ENCODE measurements at places on chromosomes 1 and 21.

- no peak for DNase-seq
Observed at GRCh38 chr1:89519779-89520358, 4.8 kb upstream of the LRRC8B start.

- DNase-seq, result no peak
Observed at GRCh38 chr1:160682983-160683865, 28.4 kb downstream of the CD48 start.

GRCh38 chr1:163604321-163604720, 282.6 kb downstream of the NUF2 start:
- DNase-seq, result no peak

GRCh38 chr1:162236201-162236600, 140.5 kb downstream of the SPATA46 start:
- no peak for DNase-seq

DNA sequence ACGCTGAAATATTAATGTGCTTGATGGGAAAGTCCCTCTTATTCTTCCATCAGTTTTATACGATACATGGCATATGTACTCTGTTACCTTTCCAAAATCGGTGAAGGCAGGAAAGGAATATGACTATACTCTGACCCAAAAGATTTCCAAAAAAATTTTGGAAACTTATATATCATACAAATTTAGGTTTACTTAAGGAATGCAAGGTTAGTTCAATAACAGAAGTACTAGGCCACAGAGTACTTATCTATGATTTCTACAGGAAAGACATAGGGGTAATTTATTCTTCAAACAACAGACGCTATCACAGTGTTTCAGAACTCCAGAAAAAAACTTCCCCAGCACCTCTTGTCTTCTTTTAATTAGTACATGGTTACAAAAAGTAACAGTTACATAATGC, 84.8 kb downstream of the COP1 start:
- DNase-seq, result no peak

DNA sequence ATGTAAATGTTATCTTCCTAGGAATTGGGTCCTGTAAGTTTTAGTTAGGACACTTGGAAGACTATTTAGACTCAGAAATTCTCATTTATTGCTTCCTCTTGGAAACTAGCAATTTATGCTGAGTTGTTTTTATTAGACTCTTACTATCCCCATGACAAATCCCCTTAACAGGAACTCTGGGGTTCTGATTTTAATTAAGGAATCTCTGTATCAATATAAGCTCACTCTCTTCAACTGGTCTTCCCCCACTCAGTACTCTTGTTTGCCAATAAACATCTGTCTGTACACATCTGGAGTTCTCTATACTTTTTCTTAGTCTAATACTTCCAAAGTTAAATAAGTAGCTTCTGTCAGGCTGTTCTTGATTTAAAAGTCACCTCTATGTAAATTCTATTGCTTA, 64.1 kb upstream of the TBX15 start:
- no peak for DNase-seq

DNA sequence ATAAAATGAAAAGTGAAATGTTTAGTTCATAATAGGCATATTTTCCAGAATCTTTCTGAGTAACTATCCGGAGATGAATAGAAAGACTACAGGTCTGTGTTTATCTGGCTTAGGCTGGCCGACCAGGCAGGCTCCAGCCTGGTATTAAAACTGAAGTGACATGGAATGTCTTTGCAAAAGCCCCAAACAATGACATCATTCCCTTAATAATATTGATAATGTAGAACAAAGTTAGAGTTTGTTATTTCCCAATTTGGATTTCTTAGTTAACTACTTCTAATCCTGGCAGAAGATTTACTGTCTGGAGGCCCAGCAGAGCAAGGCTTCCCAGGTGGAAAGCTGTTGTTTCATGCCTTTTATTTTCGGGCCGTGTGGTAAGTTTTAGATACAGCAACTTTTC, 207.7 kb downstream of the GREM2 start:
- DNase-seq, result no peak

GRCh38 chr1:114144016-114144415, 9.7 kb downstream of the SYT6 start:
- no peak for DNase-seq

DNA sequence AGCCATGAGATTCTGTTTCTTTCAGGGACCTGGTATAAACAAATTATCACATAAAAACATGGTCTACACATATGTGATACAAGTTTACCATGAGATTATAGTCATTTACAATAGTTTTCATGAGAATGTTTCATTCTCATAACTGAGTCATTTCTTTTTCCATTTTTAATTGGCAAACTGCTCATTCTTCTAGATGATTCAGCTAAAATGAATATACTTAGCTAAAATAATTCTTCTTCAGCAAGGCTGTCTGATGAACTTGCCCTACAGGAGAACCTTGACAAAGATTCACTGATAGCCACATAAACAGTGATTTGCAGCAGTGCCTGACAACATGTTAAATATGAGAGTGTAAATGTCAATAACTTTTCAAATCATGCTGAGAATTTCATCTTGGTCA, 253.2 kb downstream of the FMN2 start:
- DNase-seq, result no peak

- no peak for DNase-seq
Observed at GRCh38 chr1:106944721-106945120, 111.8 kb upstream of the PRMT6 start.

DNA sequence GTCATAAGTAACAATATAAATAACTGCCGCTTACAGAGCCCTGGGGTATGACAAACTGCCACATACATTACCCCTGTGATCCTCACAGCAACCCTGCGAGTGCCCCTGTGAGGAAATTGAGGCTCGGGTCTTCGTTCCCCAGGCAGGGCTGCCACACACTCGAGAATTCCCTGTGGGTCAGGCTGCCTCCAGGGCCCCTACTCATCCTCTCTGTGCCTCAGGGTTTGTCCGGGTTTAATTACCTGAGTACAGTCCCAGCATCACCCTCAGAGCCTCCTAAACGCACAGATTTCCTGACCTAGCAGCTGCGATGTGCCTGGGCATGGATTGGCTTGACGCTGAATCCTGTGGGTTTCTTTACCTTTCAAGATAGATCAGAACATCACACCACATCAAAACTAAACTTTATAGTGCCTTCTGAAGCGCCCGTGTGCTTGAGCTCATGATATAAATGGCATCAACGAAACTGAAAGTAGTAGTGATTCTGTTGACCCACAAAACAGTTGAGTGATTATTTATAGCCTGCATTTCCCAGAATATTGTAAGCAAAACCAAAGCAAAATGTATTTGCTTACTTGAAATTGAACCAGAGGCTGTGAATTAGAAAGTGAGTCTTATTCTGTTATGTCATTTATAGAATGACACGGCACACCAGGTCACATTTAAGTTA, 14.0 kb downstream of the SLC37A1 start:
- DNase-seq, result no peak

- DNase-seq, result no peak
Observed at GRCh38 chr1:9755441-9755995, 68.2 kb downstream of the CLSTN1 start.

DNA sequence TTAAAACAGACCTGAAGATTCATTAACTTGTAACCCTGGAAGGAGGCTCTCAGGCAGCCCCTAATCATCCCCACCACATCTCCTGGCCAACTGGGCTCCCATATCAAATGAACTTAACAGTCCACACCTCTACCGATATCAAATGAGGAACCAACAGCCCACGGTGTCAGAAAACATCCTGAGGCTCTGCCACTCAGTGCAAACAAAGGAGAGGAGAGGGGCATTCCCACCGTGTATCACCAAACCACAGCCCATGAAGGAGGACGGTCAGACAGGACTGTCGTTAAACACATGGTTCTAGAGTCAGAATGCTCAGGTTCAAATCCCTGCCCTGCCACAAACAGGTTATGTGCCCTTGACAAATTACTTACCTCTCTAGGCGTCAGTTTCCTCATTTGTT, 52.5 kb downstream of the ERI3 start:
- no peak for DNase-seq

DNA sequence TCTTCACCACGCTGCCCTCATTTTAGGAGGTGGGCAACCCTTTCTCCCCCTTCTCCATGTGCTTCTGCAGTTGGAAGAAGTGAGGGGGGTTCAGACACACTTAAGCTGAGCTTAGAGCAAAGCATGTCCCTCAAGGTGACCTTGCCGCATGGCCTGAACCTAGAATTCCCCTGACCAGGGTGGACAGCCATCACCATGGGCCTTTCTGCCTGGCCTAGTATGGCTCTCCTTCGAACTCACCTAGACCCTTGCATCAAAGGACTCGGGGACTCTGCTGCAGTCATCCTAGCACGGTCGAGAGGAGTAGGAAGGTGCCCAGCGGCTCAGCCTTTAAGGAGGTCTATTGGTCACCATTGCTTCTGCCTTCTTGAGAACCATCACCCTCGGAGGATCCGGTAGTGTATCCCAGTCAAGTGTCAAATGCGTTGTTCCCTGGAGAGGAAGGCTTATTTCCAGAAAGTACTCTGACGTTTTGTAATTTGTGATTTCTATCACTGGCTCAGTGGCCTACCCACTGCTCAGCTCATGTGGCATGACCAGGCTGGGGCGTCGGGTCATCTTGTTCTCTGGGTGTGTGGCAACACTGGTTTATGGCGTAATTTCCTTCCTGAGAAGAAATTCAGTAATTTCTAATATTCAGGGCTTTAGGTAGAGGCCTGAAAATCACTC, at the start of gene KCNE1:
KCNE1 (minus strand) TSS at position 424 of the 669 bp plus-strand sequence. CDS start 62,576 bp downstream, outside the sequence.
- peak; percentile 50 for DNase-seq

- no peak for DNase-seq
Observed at GRCh38 chr1:200665861-200666260, 3.8 kb downstream of the DDX59 start.

DNA sequence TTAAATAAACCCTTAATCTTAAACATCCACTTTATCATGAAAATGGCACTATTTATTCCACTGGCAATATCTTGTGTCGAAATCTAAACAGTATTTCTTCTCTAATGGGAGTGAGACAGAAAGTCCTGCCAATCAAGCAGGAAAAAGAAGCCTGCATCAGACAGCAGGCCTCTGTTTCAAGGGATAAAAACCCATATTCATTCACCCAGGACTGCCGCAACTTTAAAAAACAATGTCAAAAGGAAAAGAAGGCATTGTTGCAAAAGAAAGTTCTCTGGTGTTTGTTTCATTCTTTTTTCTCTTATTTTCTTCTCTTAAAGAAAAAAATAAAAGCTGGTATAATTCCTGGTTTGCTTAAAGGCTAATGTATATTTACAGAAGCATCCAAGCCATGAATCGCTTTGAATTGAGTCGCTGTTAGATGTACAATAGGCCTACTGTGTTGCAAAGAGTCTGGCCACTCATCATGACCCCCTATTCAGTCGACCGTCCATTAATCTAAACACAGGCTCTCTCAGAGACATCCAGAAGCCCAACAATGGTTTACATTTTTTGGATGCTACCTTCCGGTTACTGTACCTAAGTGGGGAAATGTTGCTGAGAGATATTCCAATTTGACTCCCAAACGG, 48.7 kb upstream of the ZC3H11B start:
- no peak for DNase-seq

- no peak for DNase-seq
Observed at GRCh38 chr1:54052431-54052933, 522 bp downstream of the TMEM59 start.

GRCh38 chr1:84973498-84974334, 23.2 kb downstream of the MCOLN2 start:
- no peak for DNase-seq

Measured in lower leg skin (tissue), 4 donors.